ENCODE measurements at places on chromosomes 1 and 21. TPM values are rescaled to one million over a fixed set of nuclear protein-coding genes. Genes with fewer than 3 reads are reported as not detected.

- no peak for DNase-seq
Observed at GRCh38 chr1:16145662-16146278, 10.1 kb downstream of the EPHA2 start.

- DNase-seq, result no peak
Observed at GRCh38 chr1:236083650-236084385, 18.9 kb upstream of the NID1 start.

- DNase-seq, result no peak
Observed at GRCh38 chr1:182570611-182570970, 18.5 kb downstream of the RNASEL start.

The SPOCD1 gene
- 0.58 TPM for total RNA-seq

Measured in A673 (cell line).